ENCODE measurements at places on chromosomes 5 and 9.

DNA sequence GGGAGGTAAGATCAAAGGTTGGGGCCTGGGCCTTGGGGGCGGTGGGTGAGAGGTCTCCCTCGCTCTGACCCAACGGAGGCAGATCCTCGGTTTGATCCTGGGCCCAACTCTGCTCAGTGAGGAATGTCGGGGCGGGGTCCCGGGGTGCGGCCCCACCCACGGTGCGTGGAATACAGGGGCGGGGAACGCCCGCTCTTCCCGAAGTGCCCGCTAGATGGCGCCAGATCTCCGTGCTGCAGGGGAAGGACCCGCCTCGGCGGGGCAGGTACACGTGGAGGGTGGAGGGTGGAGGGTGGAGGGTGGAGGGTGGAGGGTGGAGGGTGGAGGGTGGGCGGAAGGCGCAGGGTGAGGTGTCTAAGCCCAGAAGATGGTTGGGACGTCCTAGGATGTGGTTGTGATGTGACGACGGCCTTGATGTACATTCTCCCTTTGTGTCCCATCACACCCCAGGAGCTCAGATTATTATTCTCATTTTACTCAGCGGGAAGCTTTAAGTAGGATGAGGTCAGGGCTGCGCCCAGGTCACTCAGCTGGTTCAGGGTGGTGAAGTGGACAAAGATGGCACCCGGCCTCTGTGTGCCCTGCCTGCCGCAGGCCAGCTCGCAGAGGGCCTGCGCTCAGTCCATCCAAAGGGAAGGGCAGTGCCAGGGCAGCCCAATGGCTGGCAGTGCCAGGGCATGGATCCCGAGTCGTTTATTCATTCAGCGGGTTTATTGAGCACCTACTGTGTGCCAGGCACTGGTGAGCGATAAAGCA, 9.4 kb upstream of the RPS14 start:
- peak; percentile 66 for DNase-seq

- DNase-seq: no peak
These were observed 81.1 kb downstream of the BOD1 start for GRCh38 chr5:173535166-173535975.

DNA sequence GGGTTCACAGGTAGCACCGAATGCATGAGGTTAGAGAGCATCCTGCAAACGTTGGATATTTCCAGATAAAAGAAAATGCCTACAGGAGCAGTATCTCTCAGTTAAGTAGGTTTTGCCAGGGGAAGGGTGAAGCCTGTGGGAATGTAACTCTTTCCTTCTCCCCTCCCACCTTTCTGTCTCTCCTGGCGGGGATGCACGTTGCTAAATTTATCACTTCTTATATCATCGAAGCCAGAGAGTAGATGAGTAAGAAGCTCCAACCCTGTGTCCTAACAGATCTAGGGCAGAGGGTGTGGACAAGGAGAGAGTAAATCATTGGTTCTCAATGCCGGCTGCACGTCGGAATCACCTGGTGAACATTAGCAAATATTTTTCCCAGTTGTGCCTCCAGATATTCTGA, 457.5 kb downstream of the ENC1 start:
- no peak for DNase-seq

DNA sequence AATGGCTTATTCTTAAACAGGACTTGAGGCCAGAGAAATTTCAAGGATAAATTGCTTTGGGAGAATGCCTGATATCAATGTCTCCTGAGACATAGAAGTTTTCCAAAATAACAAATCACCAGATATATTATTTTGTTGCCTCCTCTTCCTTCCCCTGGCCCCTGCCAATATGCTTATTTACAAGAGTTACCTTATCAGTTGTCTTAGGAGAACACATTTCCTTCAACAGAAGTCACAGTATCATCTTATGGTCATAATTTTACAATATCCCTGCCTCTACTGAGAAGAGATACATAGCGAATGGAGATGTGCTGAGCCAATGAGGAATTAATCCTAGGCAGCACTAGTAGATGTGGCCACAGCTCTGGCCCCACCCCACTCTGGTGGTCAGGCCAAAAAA, 43.1 kb downstream of the TMEM252 start:
- no peak for DNase-seq

GRCh38 chr5:88886252-88886651, 3.3 kb upstream of the MEF2C start:
- DNase-seq: no peak

GRCh38 chr5:115392611-115393010, 96.2 kb upstream of the CCDC112 start:
- no peak for DNase-seq

DNA sequence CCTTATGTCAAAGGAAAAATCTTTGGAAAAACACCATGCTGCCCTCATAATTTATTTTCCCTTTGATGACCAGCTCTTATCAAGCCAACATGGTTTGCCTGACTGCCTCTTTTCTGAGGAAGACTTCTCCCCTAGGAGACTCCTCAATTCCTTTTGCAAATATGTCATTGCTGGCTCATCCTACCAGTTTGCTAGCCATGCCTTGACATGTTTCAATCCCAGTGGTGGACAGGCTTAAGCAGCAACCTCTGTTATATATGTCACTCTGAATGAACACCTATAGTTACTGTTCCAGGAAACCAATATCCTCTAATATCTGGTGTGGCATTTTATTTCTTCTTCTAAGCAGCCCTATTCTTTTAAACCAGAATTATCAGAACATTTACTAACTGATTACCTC, 615.8 kb downstream of the HTR1A start:
- no peak for DNase-seq

- DNase-seq: no peak
These were observed 68.1 kb upstream of the GGTA1 start for GRCh38 chr9:121567500-121568342.

- DNase-seq: no peak
These were observed 7.1 kb downstream of the LRRC26 start for GRCh38 chr9:137162505-137163364.

DNA sequence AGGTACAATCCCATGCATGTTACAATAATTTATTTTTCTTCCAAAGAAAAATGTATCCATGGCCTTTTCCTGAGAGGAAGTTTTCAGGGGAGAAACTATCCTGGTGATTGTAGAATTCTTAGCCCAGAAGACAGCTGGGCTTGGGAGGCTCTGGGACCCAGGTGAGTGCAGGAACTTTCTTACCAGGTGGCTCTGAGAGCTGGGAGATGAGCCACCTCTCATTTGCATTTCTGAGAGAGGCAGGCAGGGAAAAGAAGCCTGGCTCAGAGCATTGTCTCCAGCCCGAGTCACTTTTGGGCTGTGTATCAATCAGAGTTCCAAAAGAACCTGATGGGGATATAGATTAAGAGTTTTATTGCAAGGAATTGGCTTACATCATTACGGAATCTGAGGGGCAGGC, 52.7 kb downstream of the ALG2 start:
- no peak for DNase-seq

DNA sequence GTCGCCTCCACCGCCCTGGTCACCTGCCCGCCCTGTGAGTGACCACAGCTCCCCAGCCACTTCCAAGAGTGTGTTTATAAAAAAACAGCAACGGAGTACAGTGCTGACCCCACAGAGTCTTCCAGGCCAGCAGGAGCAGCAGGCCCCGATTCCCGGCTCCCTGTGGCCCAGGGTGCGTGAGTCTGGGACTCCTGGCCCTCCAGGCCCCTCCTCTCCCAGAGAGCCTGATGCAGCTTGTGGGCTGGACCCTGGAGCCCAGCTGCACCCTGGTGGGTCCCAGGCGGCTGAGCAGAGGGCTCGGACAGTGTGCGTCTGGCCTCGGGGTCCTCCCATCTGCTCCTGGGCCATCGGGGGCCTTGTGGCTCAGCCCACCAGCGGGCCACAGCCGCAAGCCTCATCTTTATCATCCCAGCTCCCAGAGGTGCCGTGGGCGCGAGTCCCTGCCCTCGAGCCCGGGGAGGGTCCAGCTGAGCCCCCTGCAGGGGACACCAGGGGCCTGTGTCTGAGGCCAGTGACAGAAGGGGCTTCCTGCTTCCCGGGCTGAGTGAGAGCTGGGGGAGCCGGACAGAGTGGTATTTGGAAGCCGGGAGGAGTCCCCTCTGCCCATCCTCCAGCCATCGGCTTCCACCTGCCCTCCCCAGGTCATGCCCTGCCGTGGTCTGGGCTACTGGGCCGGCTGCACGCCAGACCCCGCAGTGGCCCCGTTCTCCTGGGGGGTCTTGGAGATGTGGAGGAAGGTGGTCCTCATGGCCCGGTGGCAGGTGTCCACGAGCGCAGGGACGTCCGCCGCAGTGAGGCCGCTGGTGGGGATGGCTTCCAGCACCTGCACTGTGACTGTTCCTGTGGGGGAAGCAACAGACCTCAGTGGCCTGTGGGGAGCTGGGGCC, 10.6 kb downstream of the EGFL7 start:
- no peak for DNase-seq
